Stimulated activated CD4-positive, alpha-beta T cell treated with anti-CD3 and anti-CD28 coated beads, Interleukin-12 subunit alpha, Interleukin-12 subunit beta, amount 100 ng/mL, for 4 hours (primary cell): ENCODE measurements at places on chromosomes 13 and 19.
A peak's percentile ranks its signal among the peaks of the same experiment; 100 is the strongest.

DNA sequence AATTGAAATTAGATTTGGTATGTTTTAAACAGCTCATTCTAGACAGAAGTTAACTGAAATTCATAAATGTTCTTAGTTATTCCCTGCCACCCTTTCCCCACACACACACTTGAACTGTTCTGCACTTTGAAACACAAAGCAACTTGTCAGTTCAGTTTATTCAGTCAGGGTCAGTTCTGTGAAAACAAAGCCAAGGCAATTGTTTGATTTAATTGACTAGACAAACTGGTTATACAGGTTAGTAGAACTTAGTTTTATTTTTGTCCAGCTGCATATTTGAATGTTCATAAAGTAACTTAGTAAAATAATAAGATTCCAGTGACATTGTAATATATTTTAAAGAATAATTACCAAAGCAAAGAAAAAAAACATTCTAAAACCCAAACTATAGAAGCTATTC is 98.3 kb upstream of the KLF5 start:
- DNase-seq, result no peak

GRCh38 chr13:71513411-71514033 is 353.5 kb downstream of the DACH1 start:
- DNase-seq, result no peak

- no peak for DNase-seq
Measured at GRCh38 chr13:77218274-77218673, 108.6 kb downstream of the MYCBP2 start.

- DNase-seq, result no peak
Measured at GRCh38 chr19:11722414-11722813, 16.3 kb downstream of the ZNF823 start.

DNA sequence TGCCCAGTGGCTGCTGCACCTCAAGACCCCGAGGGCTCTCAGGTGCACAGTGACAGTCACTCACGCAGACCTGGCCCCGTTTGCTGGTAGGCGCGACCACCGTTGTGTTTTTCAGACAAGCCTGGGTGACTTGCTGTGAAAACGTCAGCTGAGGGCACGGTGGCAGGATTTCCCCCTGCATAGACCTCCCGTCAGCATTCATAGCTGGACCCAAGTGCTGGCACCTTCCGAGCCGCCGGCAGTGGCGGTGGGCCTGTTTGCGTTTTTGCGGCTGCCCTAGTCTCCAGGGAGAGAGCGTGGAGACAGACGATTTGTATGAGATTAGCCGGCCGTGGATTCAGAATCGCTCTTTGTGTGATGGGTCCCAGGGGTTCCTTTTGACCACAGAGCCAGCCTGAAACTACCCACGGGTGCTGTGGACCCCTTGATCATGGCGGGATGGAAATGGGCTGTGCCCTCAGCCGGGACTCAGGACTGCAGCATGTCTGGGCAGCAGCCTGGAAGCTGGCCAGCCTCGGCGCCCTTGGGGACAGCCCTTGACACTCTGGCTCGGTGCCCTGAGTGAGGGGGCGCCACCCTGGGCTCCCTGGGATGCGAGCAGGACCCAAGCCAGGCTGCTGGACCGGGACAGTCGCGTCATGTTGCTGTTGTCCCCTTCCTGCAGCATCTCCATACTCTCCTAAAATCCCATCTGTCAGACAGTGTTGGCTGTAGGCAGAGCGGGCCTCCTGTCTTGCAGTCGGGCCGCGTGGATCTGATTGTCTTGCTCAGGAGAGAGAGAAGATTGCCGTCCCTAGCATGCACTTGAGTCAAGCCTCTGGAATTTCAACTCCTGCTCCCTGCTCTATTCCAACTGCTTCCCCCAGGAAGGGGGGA is 8.6 kb downstream of the KDM4B start:
- no peak for DNase-seq

- no peak for DNase-seq
Measured at GRCh38 chr13:110422913-110423688, 116.0 kb downstream of the COL4A2 start.

GRCh38 chr13:110445722-110446574 is 115.6 kb downstream of the RAB20 start:
- no peak for DNase-seq

DNA sequence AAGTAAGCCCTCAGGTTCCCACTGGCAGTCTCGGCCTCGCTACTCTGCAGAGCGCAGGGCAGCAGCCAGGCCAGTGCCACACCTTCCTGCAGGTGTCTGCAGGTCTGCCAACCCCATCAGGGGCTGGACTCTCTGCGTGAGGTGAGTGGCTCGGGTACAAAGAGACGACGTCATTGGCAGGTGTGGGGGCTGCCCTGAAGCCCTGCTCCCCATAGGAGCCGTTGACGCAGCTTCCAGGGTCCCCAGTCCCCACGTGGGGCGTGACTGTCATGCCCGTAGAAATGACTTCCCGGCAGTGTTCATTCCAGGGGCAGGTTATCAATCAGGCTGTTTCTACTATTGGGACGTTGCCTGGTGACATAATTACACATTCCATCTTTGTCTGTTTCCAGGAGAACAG is 15.3 kb upstream of the GJB6 start:
- no peak for DNase-seq

DNA sequence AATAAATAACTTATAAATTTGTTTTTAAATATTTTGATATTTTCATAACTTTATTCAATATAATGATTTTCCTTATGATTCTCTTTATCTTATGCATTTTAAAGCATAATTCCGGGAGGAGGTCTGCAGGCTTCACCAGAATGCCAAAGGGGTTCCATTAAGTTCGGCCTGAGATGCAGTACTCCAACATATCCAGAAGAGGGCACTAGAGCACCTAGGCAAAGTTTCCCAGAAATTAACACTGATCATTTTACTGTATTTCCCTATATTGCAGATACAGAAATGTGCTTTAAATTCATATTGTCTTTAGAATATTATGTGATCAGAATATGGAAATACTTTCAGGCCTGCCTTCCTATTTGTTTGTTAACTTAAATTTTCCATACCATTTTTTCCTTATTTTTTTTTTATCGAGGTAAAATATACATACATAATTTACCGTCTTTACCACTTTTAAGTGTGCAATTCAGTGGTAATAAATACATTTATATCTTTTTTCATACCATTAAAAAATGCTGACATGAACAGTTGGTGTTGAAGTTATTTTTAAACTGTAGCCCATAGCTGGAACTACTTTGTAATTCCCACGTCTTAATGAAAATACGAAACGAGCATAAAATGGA is 58.9 kb upstream of the TM9SF2 start:
- no peak for DNase-seq

- DNase-seq, result peak; percentile 88
Measured at GRCh38 chr19:11924886-11925650, at the start of gene ZNF700. ZNF700 (plus strand) TSS chr19:11925107; CDS start chr19:11925211, 104 bp downstream.

DNA sequence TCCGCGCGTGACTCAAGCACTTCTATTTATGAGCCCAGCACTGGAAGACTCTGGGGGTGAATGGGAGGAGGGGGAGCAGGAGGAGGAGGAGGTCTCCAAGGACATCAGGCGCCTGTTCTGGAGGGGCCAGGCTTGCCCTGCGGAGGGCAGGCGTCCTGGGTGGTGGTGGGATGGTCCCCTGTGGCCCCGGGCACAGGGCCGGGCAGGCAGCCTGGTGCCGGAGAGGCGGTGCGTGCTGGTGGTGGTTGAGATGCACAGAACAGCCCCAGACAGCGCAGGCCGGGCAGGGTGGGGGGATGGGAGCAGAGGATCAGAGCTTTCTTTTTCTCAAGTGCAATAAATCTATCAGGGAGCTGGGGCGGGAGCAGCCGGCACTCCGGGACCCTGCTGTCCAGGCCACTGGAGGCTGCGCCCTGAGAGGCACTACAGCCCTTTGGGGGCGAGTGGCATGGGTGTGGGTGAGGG is 14.0 kb downstream of the NKPD1 start:
- DNase-seq, result no peak

- no peak for DNase-seq
Measured at GRCh38 chr13:45781553-45782326, 69.8 kb downstream of the SIAH3 start.

DNA sequence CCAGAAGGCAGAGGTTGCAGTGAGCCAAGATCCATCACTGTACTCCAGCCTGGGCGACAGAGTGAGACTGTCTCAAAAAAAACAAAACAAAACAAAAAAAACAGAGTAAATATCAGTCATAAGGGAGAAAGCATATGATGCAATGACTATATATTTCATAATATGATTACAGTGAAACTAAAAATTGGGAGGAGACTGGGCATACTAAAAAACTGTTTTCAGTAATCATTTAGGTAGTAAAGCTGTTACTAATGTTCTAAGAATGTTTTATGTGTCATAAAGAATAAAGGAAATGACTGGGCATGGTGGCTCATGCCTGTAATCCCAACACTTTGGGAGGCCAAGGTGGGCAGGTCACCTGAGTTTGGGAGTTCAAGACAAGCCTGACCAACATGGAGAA is 15.9 kb downstream of the ZNF573 start:
- no peak for DNase-seq

DNA sequence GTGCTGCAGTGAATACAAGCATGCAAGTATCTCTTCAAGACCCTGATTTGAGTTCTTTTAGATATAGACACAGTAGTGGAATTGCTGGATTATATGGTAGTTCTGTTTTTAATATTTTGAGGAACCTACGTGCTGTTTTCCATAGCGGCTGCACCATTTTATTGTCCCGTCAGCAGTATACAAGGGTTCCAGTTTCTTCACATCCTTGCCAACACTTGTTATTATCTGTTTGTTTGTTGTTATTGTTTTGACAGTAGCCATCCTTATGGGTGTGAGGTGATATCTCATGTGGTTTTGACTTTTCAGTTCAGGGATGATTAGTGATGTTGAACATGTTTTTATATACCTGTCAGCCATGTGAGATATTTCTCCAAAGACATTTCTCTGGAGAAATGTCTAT is 53.2 kb downstream of the TNFRSF19 start:
- DNase-seq, result no peak

- no peak for DNase-seq
Measured at GRCh38 chr19:57111329-57111644, 8.5 kb upstream of the USP29 start.

DNA sequence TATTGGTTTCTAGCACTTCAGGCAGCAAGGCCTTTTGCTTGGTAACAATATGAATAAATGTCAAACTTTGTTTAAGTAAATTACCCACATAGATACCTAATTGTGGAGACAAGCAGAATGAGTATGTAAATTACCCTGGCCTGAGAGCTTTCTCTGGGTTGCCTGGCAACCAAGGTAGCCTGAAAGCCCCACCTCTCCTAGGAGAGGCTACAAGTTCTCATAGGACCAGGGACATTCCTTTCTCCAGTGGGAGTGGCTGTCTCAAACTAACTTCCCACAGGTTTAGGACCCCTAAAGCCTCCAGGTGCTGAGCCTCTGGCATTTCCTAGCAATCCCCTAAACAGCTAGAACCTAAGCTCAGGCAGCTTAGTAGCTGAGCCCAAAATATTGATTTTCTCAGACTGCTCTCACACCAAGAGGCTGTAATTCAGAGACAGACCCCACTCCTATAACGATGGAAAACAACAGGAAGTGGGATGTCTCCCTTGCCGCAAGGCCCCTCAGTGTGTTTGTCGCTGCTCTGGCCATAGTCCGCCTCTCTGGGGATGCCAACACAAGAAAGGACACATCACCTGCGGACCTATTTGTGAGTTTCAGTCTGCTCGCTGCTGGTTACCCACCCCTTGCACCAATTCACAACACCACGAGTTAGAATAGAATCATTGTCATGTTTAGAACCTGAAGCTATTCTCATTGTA is 207.3 kb downstream of the DLEU7 start:
- DNase-seq, result no peak

GRCh38 chr13:95020298-95020987 is 280.8 kb downstream of the ABCC4 start:
- DNase-seq, result no peak

GRCh38 chr13:93862259-93862658 is 617.2 kb downstream of the DCT start:
- DNase-seq, result no peak

DNA sequence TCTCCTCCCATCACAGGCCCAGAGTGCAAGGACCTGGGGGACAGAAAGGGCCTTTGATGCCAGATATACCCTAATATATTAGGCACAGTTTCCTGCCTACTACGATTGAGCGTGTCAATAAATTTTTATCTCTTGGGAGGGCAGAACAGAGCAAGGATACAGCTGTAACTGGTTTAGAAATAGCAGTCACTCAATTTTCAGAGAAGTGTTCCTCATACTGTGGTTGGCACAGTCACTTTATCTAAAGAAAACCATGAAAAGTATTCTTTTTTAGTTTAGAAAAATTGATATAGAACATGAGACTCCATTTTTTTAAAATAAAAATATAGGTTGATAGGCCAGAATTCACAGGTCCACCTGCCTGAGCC is 460 bp upstream of the ZNF155 start:
- no peak for DNase-seq

DNA sequence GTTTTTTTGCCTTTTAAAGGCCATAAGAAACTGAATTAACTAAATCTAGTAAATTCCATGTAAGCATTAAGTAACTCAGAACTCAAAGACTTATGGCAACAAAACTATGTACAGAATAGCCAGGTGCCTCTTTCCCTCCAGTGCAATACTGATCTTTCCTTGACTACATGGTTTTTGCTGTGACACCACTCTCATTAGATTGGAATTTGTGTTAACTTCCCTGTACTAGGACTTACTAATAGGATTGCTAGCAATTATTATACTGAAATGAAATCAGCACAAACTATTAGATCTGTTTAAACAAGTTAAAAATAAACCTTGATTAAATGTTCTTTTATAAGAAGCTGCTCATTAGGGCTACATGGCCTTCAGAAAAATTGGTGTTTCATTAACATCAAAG is 96.3 kb downstream of the DACH1 start:
- DNase-seq, result no peak

- peak; percentile 31 for DNase-seq
Measured at GRCh38 chr19:53977991-53978731, 13.3 kb upstream of the CACNG6 start.

DNA sequence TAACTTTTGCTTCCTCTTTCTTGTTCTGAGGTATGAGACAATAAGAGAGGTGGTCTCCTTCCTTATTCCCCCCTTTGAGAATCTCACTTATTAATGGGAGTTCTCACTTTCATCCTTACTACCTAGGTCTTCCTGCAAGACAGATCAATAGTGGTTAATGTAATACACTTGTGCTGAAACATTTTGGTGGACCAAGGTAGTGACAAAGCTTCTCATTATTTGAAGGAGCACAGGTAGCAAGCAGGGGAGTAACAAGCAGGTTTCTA is 17.9 kb downstream of the ZNF700 start:
- DNase-seq, result no peak

GRCh38 chr19:2186071-2186846 is 22.5 kb downstream of the DOT1L start:
- no peak for DNase-seq

DNA sequence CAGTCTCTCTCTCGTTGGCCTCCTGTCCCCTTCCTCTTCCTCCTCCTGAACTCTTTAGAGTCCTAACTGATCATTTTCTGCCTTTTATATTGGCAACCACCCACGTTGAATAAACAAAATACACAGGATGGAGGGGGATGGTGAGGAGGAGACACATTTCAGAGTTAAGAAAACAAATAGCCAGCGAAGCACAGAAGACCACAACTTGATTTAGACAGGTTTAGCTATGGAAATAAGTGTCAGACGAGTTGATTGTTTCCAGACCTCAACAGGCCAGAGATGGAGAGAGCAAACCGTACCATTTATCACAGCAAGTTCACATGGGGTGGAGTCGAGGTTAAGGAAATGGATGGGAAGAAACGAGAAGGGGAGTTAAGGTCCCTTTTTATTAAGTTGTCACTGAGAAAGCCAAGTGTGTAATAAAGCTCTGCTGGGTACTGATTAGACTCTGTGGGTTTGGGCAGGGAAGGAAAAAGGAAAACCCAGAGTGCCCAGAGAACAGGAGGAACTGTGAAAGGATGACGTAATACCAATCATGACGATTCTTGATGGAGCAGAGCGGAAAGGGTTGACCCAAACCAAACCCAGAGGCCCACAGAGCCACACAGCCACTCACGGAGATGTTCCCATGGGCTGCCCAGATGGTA is 11.1 kb upstream of the SERP2 start:
- DNase-seq, result no peak
